ENCODE measurements at places on chromosomes 4 and X. TPM values are rescaled to one million over a fixed set of nuclear protein-coding genes. Genes with fewer than 3 reads are reported as not detected.

GRCh38 chr4:87651941-87652340 is 1.9 kb downstream of the DMP1 start:
- no peaks in the 10 kb centered on the region for H3K36me3 ChIP-seq
- DNase-seq, result no peak
- no peak overlapping the region for H3K4me3 ChIP-seq
- H3K27me3 ChIP-seq, result no peaks in the 10 kb centered on the region

GRCh38 chr4:150694438-150694837 is 112.5 kb downstream of the MAB21L2 start:
- H3K27ac ChIP-seq, result no peak overlapping the region
- H3K4me1 ChIP-seq, result no peaks in the 10 kb centered on the region
- H3K27me3 ChIP-seq, result no peaks in the 10 kb centered on the region
- DNase-seq, result no peak

GRCh38 chr4:97215409-97215941 is 927.8 kb downstream of the STPG2 start:
- H3K4me3 ChIP-seq, result no peak overlapping the region
- H3K27me3 ChIP-seq, result no peaks in the 10 kb centered on the region
- no peaks in the 10 kb centered on the region for H3K36me3 ChIP-seq
- DNase-seq, result no peak
- no peak overlapping the region for H3K27ac ChIP-seq

GRCh38 chrX:14309431-14309830 is 219.9 kb upstream of the GLRA2 start:
- no peaks in the 10 kb centered on the region for H3K27me3 ChIP-seq
- H3K36me3 ChIP-seq, result no peaks in the 10 kb centered on the region
- DNase-seq, result no peak
- no peak overlapping the region for H3K27ac ChIP-seq
- H3K4me1 ChIP-seq, result no peaks in the 10 kb centered on the region

GRCh38 chrX:123871309-123871708 is 11.5 kb downstream of the XIAP start:
- H3K27me3 ChIP-seq, result no peaks in the 10 kb centered on the region
- no peak overlapping the region for H3K4me3 ChIP-seq
- no peak overlapping the region for H3K27ac ChIP-seq
- no peak for DNase-seq
- H3K4me1 ChIP-seq, result peaks cover 2% of the 10 kb centered on the region

DNA sequence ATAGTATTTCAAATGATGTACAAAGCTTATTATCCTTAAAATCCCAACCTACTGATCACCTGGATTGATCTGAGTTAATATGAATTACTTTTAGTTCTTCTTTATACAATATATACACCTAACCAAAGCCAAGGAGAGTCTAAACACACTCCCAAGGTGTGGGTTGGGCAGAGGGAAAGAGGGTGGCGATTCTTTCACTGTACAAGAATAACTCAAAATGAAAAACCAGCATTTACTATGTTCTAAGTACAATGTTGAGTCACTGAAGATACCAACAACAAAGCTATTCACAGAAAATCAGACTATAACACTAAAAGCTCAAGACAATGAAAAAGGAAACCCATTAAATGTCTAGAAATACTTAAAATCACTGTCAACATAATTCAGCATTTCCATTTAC is 46.6 kb downstream of the ANKRD17 start:
- no peaks in the 10 kb centered on the region for H3K4me1 ChIP-seq
- H3K27ac ChIP-seq, result no peak overlapping the region
- no peak overlapping the region for H3K4me3 ChIP-seq
- no peak for DNase-seq
- no peaks in the 10 kb centered on the region for H3K27me3 ChIP-seq

DNA sequence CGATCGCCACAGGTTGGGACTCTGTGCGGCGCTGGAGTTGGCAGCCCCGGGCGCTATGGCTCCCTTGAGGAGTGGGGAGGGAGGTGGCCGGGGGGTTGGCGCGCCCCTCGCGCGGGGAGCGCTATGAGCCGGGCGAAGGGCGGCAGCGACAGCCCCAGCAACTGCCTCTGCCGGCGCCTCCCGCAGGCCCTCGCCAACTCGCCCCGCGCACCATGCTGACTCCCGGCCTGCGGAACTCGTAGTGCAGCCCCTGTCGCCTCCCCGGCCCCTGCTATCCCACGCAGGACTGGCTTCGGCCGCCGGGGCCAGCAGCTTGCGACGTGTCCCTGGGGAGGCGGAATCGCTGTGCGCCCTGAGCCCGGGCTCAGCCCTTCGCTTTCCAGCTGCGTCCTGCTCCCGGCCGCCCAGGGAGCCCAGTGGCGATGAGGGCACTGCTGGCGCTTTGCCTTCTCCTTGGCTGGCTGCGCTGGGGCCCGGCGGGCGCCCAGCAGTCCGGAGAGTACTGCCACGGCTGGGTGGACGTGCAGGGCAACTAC is 415 bp downstream of the SHISA3 start:
- H3K4me1 ChIP-seq, result no peaks in the 10 kb centered on the region
- peaks cover 75% of the 10 kb centered on the region for H3K27me3 ChIP-seq
- no peak overlapping the region for H3K27ac ChIP-seq
- no peaks in the 10 kb centered on the region for H3K36me3 ChIP-seq
- peak; percentile 11 for DNase-seq

DNA sequence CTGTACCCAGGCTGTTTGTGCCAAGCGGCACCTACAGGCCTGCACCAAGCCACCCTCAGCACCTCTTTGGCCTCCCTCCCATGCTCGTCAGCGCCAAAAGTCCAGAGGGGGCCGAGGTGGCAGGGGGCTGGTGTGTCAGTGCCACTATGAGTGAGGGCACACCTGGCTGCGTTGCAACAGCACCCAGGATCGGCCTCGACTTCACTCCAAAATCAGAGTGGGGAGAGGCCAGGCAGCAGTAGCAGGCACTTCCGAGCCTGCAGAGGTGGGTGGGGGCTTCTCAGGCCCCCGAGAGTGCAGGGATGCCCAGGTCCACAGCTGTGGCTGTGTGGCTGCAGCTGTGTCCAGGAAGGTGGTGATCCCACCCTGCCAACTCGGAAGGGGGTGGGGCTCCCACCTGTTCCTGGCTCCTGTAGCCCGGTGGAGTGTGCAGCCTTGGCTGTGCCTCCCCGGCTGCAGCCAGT is 58.5 kb downstream of the PPA2 start:
- DNase-seq, result no peak
- H3K27ac ChIP-seq, result no peak overlapping the region
- H3K4me3 ChIP-seq, result no peak overlapping the region
- no peaks in the 10 kb centered on the region for H3K36me3 ChIP-seq
- H3K27me3 ChIP-seq, result no peaks in the 10 kb centered on the region

- DNase-seq, result no peak
- H3K27ac ChIP-seq, result no peak overlapping the region
These were observed 19.6 kb downstream of the RCHY1 start for GRCh38 chr4:75494563-75494962.

DNA sequence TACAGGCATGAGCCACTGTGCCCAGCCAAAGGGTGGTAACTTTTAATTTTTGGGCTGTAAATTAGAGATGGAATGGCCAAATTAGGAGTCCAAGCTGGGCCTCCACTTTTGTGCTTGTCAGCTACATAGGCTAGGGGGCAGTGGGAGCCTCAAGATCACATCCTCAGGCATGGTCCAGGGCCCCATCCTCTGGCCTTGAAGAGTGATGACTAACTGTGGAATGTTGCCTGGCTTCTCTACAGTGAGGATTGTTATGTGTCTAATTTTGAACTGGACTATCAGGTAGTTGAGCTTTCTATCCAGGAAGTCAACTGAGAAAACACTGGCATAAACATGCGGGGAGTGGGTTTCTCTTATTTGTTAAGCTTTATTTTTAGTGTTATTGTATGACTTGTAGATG is 33.0 kb downstream of the CCNG2 start:
- DNase-seq, result no peak
- no peak overlapping the region for H3K27ac ChIP-seq
- H3K27me3 ChIP-seq, result no peaks in the 10 kb centered on the region
- no peak overlapping the region for H3K4me3 ChIP-seq

DNA sequence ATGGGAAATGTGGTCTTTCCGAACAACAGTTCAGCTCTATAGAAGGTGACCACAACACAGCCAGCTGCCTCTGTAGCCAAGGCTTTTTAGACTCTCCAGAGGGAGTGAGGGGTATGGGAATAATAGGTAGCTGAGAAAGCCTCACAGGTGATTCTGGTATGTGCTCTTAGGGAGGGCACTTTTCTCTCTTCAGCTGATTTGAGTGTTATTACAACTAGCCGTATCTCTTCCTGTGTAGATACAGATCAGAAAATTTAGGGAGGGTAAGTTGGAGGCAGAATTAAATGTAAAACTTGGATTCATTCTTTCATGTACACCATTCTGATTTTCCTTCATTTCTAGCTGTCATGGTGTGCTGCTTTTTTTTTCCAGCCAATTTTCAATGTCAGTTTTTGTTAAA is 154.9 kb downstream of the BMPR1B start:
- H3K4me1 ChIP-seq, result no peaks in the 10 kb centered on the region
- no peak overlapping the region for H3K27ac ChIP-seq
- H3K36me3 ChIP-seq, result no peaks in the 10 kb centered on the region
- no peak overlapping the region for H3K4me3 ChIP-seq
- DNase-seq, result no peak
- H3K27me3 ChIP-seq, result no peaks in the 10 kb centered on the region

GRCh38 chr4:56844802-56845580 is 23.5 kb upstream of the SPINK2 start:
- DNase-seq, result no peak
- H3K27me3 ChIP-seq, result no peaks in the 10 kb centered on the region
- H3K4me1 ChIP-seq, result no peaks in the 10 kb centered on the region
- H3K4me3 ChIP-seq, result no peak overlapping the region

DNA sequence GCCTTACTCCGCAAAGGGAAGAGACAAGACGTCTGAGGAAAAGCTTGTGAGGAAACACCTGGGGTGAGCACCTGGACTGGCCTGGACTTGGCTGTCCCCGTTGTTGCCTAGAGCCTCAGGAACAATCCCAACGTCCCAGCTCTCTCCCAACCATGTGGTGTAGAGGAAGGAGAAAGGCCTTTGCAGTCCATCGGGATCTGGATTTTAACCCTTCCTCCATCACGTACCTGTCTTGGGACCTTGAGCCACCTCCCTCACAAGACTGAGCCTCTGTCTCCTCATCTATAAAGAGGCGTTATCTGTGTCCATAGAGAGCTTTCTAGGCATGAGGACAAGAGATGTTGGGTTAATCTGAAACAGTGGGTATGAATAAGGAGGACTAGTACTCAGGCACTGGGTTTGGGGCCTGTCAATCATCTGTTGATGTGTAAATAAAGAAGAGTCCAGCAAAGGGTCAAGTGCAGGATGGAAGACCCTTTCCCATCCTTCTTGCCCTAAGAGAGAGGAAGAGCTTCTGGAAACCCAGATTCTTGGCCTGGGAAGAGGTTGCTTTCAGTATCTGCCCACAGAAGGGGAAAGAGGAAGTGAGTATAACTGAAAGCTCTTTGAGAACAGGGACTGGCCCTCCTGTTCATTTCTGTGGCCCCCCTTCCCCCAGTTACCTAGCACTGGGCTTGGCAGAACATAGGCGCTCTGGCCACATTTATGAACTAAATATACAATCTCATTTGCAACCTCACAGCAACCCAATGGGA is 137.1 kb downstream of the PJA1 start:
- no peaks in the 10 kb centered on the region for H3K27me3 ChIP-seq
- no peak overlapping the region for H3K27ac ChIP-seq
- no peaks in the 10 kb centered on the region for H3K4me1 ChIP-seq
- H3K36me3 ChIP-seq, result no peaks in the 10 kb centered on the region

DNA sequence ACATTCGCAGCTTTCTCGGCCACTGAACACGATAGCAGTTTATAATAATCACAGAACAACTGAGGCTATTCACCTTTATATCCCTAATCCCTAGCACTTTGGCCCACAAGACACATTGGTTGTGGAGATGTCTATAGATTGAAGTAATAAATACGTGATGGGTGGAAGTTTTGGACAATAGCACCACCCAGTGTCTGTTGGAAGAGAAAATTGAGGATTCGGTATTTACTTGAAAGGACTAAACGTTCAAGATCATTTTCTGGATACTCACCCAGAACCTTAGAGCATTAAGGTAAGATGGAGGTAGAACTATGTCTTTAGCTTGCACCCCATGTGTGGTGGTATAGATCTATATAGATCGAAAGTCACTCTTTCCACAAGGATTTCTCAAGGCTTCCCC is 787 bp upstream of the TMSB15A start:
- no peaks in the 10 kb centered on the region for H3K36me3 ChIP-seq
- no peaks in the 10 kb centered on the region for H3K27me3 ChIP-seq
- peak; percentile 56 for DNase-seq
- H3K4me3 ChIP-seq, result peak overlapping the region; percentile 20
- H3K27ac ChIP-seq, result no peak overlapping the region

- H3K4me3 ChIP-seq, result no peak overlapping the region
- no peaks in the 10 kb centered on the region for H3K4me1 ChIP-seq
- no peak for DNase-seq
- no peaks in the 10 kb centered on the region for H3K36me3 ChIP-seq
These were observed 39.8 kb downstream of the CXCL1 start for GRCh38 chr4:73908965-73909364.

DNA sequence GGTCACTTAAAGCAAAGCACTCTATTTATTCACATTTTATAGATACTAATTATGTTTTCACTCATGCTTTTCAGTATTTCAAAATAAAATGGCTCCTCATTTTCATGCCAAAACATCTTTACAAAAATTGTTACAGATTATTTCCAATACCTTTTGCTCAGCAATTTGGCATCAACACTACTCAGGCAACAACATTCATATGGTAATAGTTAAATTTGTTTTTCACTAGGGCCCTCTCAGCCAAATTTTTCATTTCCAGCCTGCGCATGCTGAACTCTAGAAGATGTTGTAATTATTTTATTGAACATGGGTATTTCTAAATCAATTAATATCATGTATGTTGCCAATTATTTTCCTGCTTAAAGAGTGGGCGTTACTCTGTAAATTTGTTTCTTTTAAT is 225.6 kb downstream of the ANTXR2 start:
- no peak overlapping the region for H3K27ac ChIP-seq
- H3K4me1 ChIP-seq, result no peaks in the 10 kb centered on the region
- no peak for DNase-seq
- H3K27me3 ChIP-seq, result no peaks in the 10 kb centered on the region
- H3K36me3 ChIP-seq, result no peaks in the 10 kb centered on the region
- H3K4me3 ChIP-seq, result no peak overlapping the region

GRCh38 chr4:55255179-55255578 is 90.9 kb upstream of the SRD5A3 start:
- H3K4me3 ChIP-seq, result no peak overlapping the region
- no peak overlapping the region for H3K27ac ChIP-seq
- peak; percentile 2 for DNase-seq
- H3K27me3 ChIP-seq, result no peaks in the 10 kb centered on the region
- no peaks in the 10 kb centered on the region for H3K36me3 ChIP-seq

- H3K4me1 ChIP-seq, result peaks cover 5% of the 10 kb centered on the region
- no peak for DNase-seq
- no peaks in the 10 kb centered on the region for H3K36me3 ChIP-seq
- H3K27me3 ChIP-seq, result no peaks in the 10 kb centered on the region
- H3K4me3 ChIP-seq, result no peak overlapping the region
These were observed 142.8 kb downstream of the NDST3 start for GRCh38 chr4:118177126-118177525.

Gene GABRQ
- not detected for total RNA-seq

Gene WNK3
- 12.8 TPM for total RNA-seq

Gene CENPU
- total RNA-seq, result 97.2 TPM

Gene HTN3
- total RNA-seq, result not detected

Gene RHOXF1
- total RNA-seq, result not detected

Gene P2RY4
- not detected for total RNA-seq

Gene S100G
- not detected for total RNA-seq

Gene GPRASP3
- total RNA-seq, result 7.8 TPM

Gene UCP1
- 0.22 TPM for total RNA-seq
